ENCODE measurements at places on chromosomes 5 and 9.

GRCh38 chr5:52283221-52283620, 504.5 kb upstream of the ITGA1 start:
- DNase-seq: no peak

- no peak for DNase-seq
Observed at GRCh38 chr5:8520917-8521316, 652.0 kb downstream of the MTRR start.

DNA sequence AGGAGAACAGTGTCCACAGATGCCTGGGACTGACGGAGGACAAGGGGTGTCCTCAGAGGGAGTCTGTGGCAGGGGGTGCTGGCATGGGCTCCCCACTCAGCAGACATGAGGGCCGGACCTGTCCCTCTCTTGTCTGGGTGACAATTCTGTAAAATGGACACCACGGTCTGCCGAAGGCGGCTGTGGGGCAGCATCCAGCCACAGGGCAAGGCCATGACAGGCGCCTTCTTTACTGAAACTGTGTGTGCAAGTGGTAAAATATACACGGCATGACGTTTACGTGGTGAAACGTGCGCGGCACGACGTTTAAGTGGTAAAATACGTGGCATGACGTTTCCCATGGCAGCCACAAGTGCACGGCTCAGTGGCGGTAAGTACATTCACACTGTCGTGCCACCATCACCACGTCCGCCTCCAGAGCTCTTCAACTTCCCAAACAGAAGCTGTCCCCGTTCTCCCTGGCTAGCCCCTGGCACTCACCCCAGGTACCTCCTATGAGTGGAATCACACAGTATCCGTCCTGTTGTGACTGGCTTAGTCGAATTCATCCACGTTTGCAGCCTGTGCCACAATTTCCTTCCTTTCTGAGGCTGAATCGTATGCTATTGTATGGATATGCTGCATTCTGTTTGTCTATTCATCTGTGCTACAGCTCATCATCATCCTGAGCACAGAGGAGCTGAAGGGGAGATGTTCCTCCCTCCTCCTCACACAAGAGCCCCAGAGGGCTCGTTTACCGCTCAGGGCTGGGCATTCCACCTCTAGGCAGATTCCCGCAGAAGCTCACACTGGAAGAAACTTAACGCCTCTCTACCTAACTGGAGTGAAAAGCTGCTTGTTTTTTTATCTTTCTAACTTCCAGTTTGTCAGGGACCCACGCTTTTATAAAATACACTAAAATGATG, 52.5 kb downstream of the COL23A1 start:
- no peak for DNase-seq

GRCh38 chr5:174000076-174000475, 11.1 kb downstream of the C5orf47 start:
- no peak for DNase-seq

GRCh38 chr5:118619823-118620222, 368.5 kb downstream of the DTWD2 start:
- no peak for DNase-seq

DNA sequence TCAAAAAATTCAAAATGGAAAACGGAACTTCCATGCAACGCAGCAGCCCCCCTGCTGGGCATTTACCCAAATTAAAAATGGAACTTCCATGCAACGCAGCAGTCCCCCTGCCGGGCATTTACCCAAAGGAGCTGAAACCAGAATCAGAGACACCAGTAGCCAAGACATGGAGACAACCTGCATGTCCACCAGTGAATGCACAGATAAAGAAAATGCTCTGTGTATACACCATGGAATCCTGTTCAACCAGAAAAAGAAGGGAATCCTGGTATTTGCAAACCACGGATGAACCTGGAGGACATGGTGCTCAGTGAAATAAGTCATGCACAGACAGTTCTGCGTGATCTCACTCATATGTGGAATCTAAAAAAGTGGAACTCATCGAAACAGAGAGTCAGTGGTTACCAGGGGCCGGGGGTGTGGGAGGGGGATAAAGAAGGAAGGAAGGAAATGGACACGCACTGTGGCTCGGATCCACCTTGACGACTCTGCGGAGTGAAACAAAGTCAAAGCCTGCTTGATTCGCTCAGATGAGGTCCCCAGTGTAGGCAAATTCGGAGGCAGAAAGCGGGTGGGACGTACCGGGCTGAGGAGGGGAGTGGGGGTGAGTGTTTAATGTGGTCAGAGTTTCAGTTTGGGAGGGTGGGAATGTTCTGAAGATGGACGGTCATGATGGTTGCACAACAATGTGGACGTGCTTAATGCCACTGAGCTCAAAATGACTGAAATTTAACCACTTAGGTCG, 40.2 kb upstream of the EXOC3 start:
- no peak for DNase-seq

- no peak for DNase-seq
Observed at GRCh38 chr9:77435688-77436087, 212.4 kb downstream of the GNA14 start.

- DNase-seq: no peak
Observed at GRCh38 chr5:109412981-109413402, 3.2 kb upstream of the PJA2 start.

DNA sequence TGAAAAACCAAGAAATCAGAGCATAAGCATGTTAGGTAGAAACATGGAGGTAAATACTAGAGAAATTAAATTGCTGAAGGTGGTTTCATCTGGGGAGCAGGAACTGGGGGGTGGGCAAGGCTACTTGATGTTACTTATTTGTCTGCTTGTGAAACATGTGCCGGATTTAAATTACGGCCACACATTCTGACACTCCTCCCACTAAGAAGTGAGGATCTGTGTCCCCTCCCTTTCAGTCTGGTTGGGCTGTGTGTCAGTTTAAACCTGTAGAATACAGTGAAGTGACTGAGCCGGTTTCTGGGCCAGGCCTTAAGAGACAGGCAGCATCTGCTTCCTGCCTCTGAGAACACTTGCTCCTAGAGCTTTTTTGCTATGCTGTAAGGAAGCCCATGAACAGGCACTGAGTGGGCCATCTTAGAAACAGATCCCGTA, 2.3 kb upstream of the IARS1 start:
- DNase-seq: no peak
